Central memory CD8-positive, alpha-beta T cell (primary cell): ENCODE measurements at places on chromosomes 1 and 21.

DNA sequence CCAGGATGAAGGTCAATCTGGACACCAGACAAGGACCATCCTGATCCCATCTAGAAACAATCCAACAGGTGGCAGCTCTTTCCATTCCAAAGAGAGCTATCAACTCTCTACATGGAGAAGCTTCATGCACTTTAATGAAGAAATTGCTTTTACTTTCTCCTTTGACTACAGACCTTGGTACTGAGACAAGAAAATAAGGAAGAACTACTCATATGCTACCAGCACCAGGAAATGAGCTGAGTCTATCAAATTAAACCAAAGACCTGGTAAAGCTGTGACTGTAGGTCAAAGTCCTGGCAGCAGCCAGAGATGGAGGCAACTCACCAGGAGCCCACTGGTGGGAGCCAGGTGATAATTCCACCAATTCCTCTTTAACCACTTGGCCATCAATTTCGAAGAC lies 64.3 kb upstream of the LRRC8B start:
- H3K36me3 ChIP-seq, result no peaks in the 10 kb centered on the region
- peaks cover 46% of the 10 kb centered on the region for H3K27me3 ChIP-seq
- no peak overlapping the region for H3K4me3 ChIP-seq

DNA sequence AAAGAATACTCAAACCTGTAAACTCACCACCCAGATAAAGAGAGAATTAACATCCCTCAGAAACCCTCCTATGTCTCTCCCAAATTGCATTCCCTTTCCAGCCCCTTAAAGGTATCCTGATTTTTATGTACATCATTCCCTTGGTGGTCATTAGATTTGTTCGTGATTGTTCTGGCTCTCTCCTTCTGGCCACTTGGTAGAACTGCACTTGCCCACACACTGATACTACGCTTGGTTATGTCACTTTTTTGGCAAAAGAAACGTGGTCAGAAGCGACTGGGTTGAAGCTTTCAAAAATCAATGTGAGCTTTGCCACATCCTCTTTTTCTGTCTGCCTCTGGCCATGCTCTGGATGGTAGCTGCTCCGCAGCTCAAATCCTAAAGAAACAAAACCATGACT lies 76.3 kb downstream of the KRTAP19-8 start:
- H3K27me3 ChIP-seq, result peaks cover 2% of the 10 kb centered on the region
- H3K4me3 ChIP-seq, result no peak overlapping the region
- H3K36me3 ChIP-seq, result no peaks in the 10 kb centered on the region
- no peak for DNase-seq

- H3K4me1 ChIP-seq, result peaks cover 16% of the 10 kb centered on the region
- peaks cover 53% of the 10 kb centered on the region for H3K36me3 ChIP-seq
- no peak for DNase-seq
- no peak overlapping the region for H3K27ac ChIP-seq
Observed at GRCh38 chr1:231541842-231542241, 13.4 kb downstream of the TSNAX start.

DNA sequence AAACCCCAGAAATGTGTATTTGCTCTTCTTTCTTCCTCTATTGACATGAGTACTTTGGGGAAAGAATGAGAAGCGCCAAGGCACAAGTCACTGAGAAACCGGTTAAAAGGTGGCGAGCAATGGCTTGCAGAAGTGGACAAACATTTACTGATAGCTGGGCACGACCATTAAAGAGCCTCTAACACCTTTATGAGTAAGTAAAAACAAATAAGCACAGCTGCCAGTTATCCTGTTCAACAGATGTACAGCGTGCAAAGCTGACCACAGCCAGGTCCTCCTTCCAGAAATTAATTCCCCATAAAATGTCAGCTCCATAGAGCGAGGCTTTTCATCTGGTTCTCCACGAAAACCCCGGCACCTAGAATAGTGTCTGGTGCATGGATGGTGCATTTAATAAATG lies 72.7 kb downstream of the CAPZB start:
- DNase-seq, result no peak
- H3K36me3 ChIP-seq, result peaks cover 33% of the 10 kb centered on the region
- no peak overlapping the region for H3K4me3 ChIP-seq
- H3K4me1 ChIP-seq, result peaks cover 84% of the 10 kb centered on the region
- no peak overlapping the region for H3K27ac ChIP-seq
- H3K27me3 ChIP-seq, result no peaks in the 10 kb centered on the region

DNA sequence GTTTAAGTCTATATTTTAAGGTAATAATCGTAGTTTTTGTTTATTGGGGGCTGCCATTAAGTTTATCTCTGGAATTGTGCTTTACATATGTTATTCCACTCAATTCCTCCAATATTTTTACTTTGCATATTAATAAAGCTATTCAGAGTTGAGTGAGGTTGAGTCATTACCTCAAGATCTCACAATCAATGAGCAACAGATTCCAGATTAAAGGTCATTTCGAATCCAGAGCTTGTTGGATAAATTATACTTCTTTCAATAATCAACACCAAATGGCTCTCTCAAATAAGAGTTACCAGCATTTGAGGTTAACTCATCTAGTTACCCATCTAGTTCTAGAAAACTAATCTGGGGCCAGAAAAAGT lies 16.7 kb downstream of the RGS4 start:
- H3K27ac ChIP-seq, result no peak overlapping the region
- no peaks in the 10 kb centered on the region for H3K27me3 ChIP-seq
- H3K4me3 ChIP-seq, result no peak overlapping the region
- no peak for DNase-seq
- H3K36me3 ChIP-seq, result no peaks in the 10 kb centered on the region
